Esophagus muscularis mucosa (tissue), 4 donors: ENCODE measurements at places on chromosomes 3 and 15. TPM values are rescaled to one million over a fixed set of nuclear protein-coding genes. Genes with fewer than 3 reads are reported as not detected.

The GPR149 gene
- total RNA-seq = not detected

The CADPS gene
- total RNA-seq = 8.1 TPM

The IL20RB gene
- 1.4 TPM for total RNA-seq

The SLC24A1 gene
- total RNA-seq = 4.6 TPM

The RARB gene
- total RNA-seq = 29.2 TPM

The ZNF860 gene
- total RNA-seq = 0.32 TPM

DNA sequence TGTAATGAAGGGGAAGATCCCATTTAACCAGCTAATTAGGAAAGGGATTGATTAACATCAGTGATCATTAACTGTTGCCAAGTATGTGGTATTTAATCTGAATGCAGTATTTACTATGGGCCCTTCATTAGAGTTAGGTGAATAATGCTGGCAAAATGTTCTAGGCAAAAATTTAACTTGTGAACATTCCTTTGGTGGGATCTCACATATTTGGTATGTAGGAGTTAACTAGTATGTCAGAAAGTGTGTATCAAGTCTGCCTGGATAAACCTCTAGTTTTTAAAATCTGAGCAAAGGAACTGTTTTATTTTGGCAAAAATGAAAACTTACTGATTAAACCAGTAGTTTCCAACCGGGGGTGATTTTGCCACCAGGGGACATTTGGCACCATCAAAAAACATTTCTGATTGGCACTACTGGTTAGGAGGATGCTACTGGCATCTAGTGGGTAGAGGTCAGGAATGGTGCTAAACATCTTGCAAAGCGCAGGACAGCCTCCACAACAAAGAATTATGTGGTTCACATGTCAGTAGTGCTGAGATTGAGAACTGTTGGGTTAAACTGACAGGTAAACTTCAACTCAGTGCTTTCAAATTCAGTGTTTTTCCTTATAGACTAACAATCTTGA lies 22.5 kb downstream of the LRTM1 start:
- no peak for DNase-seq

- DNase-seq = no peak
Measured at GRCh38 chr15:36185845-36186244, 393.6 kb upstream of the CDIN1 start.

DNA sequence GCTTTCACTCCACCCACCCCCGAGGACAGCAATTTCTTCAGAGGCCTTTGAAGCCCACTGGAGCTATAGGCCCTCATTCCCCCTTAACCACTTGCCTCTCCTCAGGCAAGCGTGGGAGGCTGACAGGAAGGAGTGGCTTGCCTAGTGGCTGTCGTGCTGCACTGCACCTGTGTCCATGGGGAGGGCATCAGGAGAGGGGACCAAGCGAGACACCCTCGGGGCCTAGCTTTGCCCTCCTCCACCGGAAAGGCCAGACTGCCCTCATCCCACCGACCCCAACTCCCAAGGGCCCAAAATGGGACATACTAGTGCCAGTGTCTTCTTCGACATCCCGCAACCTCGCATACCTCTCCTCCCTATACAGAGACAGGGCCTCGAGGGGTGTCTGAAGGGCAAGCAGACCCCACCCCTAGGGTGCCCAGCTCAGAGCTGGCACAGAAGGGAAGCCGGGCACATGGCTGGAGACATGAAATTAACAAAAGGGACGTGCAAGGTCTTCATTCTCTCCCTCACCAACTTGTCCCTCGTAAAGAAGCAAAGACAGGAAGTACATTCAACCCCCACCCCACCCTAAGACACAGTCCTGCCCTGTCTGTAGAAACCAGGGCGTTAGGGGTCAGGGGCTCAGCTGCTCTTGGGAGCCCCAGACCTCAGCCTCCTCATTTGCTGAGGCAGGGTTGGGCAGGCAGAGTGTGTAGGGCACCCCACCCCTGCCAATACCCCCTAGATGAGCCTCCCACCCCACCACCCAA lies 24.3 kb downstream of the VIPR1 start:
- no peak for DNase-seq

DNA sequence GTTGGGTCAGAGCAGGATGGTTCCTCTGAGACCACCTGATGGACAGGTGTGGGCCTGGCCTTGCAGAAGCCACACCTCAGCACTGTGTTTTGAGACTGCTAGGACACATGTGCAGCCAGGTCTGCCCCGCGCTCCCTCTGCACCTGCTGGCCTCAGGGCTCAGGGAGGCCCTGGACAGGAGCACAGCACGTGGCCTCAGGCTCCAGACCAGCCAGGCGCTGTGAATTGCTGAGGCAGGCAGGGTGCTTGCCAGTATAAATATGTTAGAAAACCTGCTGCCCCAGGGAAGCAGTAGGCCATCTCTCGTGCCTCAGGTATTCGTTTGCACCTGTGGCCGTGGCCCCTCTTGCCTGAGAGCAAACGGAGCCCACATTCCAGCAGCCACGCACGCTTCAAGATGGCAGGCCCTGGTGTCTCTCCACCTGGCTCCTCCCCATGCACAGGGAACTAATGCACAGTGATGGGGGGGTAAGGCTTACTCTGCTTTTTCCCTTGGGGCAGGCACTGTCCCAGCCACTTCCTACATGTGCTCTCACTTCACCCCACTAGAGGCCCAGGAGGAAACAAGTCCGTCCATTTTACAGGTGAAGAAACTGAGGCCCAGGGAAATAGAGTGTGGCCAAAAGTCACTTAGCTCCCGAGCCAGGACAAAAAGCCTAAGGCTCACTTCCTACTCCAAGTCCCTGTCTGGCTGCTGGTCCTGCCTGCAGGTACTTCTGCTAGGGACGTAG lies 20.4 kb downstream of the SEC61A1 start:
- peak; percentile 84 for DNase-seq

- no peak for DNase-seq
Measured at GRCh38 chr3:50890688-50891344, 216.1 kb downstream of the DOCK3 start.

- no peak for DNase-seq
Measured at GRCh38 chr3:4464576-4464975, 2.5 kb downstream of the SUMF1 start.

- no peak for DNase-seq
Measured at GRCh38 chr15:69539345-69539744, 86.7 kb downstream of the RPLP1 start.

DNA sequence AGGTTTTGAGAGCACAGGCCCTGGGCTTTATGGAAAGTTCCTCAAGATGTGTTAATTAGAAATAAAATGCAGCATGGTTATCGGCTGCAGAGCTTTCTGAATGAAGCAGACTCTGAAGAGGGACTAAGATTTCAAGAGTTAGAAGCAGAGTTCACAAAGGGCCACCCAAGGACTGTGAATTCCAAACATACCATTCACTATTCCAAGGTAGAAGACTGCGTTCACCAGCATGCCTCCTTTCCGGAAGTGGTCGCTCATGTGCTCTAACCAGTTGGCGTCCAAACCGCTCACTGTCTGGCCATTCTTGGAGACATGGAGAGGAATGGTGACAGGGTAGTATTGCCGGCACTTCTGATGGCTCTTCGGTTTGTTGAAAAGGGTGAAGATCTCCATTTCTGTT lies 104.9 kb downstream of the OXNAD1 start:
- DNase-seq = no peak
